ENCODE measurements at places on chromosomes 1 and 21. TPM values are rescaled to one million over a fixed set of nuclear protein-coding genes. Genes with fewer than 3 reads are reported as not detected.
A peak's percentile ranks its signal among the peaks of the same experiment; 100 is the strongest.

LCE3E gene
- total RNA-seq = not detected

ZNF683 gene
- 26.6 TPM for total RNA-seq

SOAT1 gene
- 78.3 TPM for total RNA-seq

TEX38 gene
- not detected for total RNA-seq

NEGR1 gene
- not detected for total RNA-seq

CHI3L2 gene
- total RNA-seq = 27.0 TPM

PRDM16 gene
- total RNA-seq = 0.21 TPM

C1orf115 gene
- 0.10 TPM for total RNA-seq

DNA sequence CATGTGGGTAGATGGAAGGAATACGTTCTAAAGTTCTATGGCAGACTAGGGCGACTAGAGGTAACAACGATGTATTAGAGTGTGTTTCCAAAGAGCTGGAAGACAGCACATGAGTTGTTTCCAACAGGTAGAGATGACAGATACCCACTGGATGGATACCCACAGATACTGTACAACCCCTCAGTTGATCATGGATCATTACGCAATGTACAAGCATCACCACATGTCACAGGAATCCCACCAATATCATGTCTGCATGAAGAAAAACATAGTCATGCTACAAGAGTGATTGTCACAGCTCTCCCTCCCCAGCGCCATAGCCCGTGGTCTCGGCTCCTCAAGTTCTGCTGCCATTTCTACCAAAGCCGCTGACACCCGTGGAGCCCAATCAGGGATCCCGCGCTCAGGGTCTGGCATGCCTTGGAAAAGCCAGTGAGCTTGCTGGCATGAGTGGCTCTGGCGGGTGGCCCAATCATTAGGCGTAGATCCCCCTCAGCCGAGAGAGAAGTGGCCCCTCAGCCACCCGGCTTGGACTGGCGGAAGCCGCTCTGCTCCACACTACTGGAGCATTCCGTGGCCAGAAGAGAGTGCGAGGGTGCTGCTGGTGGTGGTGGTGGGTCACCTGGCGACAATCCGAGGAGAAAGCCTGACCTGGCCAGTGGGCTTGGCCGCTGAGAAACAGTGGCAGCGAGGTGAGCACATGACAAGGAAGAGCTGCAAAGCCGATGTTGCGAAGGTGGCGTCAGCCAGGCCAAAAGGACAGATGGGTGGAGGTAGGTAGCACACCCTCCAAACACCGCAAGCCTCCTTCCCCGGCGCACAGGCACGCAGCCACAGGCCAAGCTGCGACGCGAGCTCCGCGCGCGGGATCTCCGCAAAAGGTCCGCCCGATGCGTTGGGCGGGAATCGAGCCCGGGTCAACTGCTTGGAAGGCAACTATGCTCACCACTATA lies 65.7 kb upstream of the FCGR2A start:
- peak overlapping the region; percentile 84 for H3K27ac ChIP-seq
- DNase-seq = peak; percentile 48
- H3K27me3 ChIP-seq = peaks cover 30% of the 10 kb centered on the region
- H3K4me1 ChIP-seq = peaks cover 14% of the 10 kb centered on the region
- peaks cover 3% of the 10 kb centered on the region for H3K36me3 ChIP-seq

DNA sequence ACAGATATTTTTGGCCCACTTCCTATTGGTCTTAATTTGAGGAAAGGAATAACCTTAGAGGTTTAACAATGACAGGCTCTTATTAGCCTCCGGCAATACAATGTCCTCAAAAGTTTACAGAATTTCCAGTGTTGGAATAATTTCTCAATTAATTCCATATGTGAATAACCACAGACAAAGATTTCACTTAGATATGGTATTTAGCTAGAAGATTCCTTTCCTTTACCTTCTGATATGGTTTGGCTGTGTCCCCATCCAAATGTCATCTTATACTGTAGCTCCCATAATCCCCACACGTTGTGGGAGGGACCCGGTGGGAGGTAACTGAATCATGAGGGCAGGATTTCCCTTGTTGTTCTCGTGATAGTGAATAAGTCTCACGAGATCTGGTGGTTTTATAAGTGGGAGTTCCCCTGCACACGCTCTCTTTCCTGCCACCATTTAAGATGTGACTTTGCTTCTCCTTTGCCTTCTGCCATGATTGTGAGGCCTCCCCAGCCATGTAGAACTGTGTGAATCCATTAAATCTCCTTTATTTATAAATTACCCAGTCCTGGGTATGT lies 54.9 kb upstream of the RGS7 start:
- DNase-seq = no peak
- no peaks in the 10 kb centered on the region for H3K36me3 ChIP-seq

DNA sequence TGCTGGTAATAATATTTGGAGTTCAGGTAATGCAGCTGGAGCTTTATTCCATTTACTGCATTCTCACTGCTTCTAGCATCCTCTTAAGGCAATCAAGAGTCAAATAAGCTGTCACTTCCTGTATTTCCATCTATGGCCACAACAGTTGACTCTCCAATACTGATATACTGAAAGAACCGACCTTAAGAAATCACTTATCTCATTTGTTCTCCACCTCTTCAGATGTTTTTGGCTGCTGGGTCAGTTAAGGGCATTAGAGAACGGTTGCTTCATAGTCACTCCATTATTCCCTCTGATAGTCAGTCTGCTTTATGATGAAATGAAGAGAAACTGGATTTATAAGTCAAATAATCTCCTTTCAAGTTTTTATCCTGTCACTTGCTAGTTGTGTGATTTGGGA lies 14.2 kb upstream of the RGS4 start:
- no peak overlapping the region for H3K4me3 ChIP-seq
- H3K27me3 ChIP-seq = no peaks in the 10 kb centered on the region
- H3K36me3 ChIP-seq = no peaks in the 10 kb centered on the region
- no peak for DNase-seq
- no peaks in the 10 kb centered on the region for H3K4me1 ChIP-seq

DNA sequence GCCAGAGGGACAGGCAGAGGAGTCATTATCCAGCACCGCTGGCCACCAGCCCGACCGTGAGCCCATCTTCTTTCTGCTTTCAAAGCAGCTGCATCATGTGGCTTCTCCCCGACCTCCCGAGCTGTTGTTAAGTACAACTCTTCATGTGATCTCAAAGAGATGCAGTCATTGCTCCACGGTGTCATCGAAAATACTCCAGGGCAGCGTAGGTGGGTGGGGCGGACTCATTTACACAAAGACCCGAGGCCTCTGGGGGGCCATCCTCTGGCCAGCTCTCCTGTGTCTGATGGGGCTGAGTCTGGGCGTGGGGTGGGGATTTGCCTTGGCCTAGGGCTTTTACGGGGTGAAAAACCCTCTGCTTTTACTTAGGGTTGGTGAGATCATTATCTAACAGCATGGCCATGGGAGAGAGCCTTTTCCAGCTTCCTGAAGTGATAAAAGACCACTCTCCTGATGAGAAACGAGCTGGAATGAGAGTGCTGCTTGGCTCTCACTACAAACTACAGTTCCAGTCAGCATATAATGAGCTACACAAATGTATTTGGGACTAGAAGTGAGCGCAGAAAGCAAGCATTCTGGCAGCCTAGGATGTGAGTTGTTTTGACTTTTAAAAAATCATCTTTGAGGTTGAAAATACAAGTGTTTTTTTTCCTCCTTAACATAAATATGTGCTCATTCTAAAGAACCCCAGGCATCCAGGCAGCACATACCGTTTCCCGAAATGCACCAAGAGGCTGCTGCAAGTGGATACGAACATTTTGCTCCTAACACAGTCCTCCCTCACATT lies 165.0 kb downstream of the RHOU start:
- peaks cover 5% of the 10 kb centered on the region for H3K4me1 ChIP-seq
- no peak overlapping the region for H3K27ac ChIP-seq
- H3K4me3 ChIP-seq = no peak overlapping the region
- DNase-seq = no peak
- peaks cover 7% of the 10 kb centered on the region for H3K27me3 ChIP-seq

DNA sequence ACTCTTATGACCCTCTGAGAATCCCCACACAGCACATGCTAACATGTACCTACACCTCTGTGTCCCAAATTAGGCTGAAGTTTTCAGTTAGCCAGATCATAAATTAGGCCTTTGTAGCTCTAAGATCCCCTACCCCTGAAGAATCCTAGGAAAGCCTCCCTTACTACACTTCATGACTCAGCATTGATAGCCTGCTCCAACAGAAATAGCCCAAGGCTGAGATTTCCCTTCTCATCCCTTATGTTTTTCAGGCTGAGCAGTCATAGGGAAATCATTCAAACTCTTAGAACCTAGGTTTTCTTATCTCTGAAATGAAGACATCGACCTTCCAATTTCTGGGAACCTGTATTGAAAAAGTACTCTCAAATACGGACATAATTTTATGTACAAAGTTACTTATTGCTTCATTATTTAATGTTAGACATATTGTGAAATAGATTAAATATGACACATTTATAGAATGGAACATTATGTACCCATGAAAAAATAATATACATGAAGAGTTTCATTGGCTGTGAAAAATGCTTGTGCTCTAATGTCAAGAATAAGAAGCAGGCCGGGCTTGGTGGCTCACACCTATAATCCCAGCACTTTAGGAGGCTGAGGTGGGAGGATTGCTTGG lies 122.4 kb upstream of the UBE2U start:
- no peak overlapping the region for H3K27ac ChIP-seq
- H3K36me3 ChIP-seq = no peaks in the 10 kb centered on the region
- no peaks in the 10 kb centered on the region for H3K4me1 ChIP-seq
- H3K4me3 ChIP-seq = no peak overlapping the region

- peaks cover 4% of the 10 kb centered on the region for H3K4me1 ChIP-seq
- H3K27me3 ChIP-seq = no peaks in the 10 kb centered on the region
- no peak overlapping the region for H3K4me3 ChIP-seq
- H3K27ac ChIP-seq = no peak overlapping the region
These were observed 105.8 kb downstream of the SMYD2 start for GRCh38 chr1:214386747-214387146.

GRCh38 chr1:230076121-230076520 lies 9.1 kb downstream of the GALNT2 start:
- H3K36me3 ChIP-seq = peaks cover 9% of the 10 kb centered on the region
- H3K27me3 ChIP-seq = no peaks in the 10 kb centered on the region
- no peak for DNase-seq
- no peak overlapping the region for H3K4me3 ChIP-seq
- no peak overlapping the region for H3K27ac ChIP-seq
- H3K4me1 ChIP-seq = peaks cover 21% of the 10 kb centered on the region

- H3K4me3 ChIP-seq = peak overlapping the region; percentile 56
- peak overlapping the region; percentile 48 for H3K27ac ChIP-seq
- no peaks in the 10 kb centered on the region for H3K27me3 ChIP-seq
- peak; percentile 26 for DNase-seq
- H3K36me3 ChIP-seq = peaks cover 3% of the 10 kb centered on the region
These were observed 67.7 kb upstream of the RCC1 start for GRCh38 chr1:28437924-28438699.

DNA sequence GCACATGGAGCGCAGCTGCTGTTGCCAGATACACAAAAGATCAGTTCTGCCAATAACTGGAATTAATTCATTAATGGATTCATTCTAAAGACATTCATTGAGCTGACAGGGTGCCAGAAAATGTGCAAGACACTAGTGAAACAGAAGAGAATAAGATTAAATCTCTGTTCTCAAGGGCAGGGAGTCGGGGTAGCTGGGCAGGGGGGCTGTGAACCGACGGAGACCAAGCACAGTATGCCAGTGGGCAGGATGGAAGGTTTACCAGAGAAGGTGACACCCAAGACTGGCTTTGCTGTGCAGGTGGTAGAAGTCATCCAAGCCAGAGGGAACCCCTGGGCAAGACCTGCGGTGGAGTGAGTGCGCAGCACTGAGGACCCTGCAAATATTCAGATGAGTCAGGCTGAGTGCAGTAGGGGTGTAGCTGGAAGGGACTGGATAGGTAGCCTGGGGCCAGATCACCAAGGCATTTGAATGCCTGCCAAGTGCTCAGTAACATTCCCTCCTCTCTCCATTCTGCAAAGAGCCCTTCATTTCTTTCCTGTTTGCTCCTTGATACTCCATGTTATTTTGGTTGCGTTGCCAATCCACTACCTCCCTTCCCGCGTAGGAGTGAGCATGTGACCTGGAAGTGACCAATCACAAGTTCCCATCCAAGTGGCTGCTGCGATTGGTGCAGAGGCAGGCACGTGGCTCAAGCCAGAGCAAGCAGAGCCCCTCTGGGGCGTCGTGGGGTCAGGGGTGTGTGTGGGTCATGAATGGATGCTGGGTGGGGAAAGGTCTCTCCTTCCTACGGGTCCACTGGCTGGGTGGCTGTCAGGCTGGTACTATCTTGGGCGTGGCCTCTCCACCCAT lies 413.1 kb downstream of the PTPRU start:
- no peaks in the 10 kb centered on the region for H3K36me3 ChIP-seq
- H3K4me3 ChIP-seq = no peak overlapping the region
- H3K27ac ChIP-seq = no peak overlapping the region
- no peaks in the 10 kb centered on the region for H3K4me1 ChIP-seq
- DNase-seq = no peak

DNA sequence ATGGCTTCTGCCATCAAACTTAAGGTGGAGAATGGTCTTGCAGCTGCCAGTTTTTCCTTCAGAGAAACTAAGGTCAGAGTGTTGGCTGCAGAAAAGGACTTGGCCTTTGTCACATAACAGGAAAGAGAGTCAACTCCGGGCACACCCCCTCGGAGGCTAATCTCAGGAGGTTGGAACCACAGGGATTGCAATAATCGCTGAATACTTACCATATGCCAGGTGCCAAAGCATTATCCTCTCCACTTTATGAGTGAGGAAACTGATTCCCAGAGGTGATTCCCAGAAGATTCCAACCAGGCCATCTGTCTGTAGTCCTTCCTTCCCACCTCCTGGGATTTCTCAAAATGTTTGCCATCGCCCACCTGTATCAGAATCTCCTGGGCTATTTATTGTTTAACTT lies 54.0 kb downstream of the LACTBL1 start:
- no peaks in the 10 kb centered on the region for H3K36me3 ChIP-seq
- no peak overlapping the region for H3K4me3 ChIP-seq
- no peak for DNase-seq
- H3K4me1 ChIP-seq = no peaks in the 10 kb centered on the region

DNA sequence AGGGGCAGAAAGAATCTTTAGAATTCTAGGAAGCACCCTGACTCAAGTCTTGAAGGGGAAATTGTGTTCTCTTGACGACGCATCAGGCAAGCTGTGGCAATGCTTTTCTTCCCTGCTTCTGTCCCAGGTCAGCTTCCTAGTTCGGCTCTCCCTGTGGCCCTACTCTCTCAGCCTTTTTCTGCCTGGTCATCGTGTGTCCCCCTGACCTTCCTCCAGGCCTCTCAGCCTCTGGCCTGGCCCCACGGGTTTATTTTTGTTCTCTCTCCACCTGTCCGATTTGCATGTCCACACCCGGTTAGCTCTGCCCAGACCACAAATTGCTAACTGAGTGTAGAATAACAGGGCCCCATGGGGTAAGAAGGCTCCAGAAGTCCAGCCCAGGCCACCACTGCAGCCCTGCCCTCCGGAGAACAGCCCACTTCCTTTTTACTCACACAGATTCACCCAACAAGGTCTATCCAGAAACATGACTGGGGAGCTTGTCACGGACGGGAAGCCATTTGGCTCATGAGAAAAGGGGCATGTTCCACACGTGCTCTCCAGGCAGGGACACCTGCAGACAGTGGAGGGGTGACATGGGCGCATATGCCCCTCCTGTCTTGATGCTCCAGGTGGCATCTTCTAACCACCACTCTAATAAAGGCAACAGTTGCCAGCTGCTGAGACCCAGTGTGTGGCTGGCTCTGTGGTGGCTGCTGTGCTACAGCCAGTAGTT lies 9.8 kb downstream of the KCNN3 start:
- H3K36me3 ChIP-seq = no peaks in the 10 kb centered on the region
- DNase-seq = no peak
- H3K4me1 ChIP-seq = peaks cover 22% of the 10 kb centered on the region
- H3K27ac ChIP-seq = peak overlapping the region; percentile 2
- peaks cover 2% of the 10 kb centered on the region for H3K27me3 ChIP-seq
